Activated CD8-positive, alpha-beta T cell treated with anti-CD3 and anti-CD28 coated beads, Interleukin-2, amount 10 ng/mL, durations not matched to agents 7 days and 5 days (primary cell): ENCODE measurements at places on chromosomes 5 and 9.

GRCh38 chr5:21774801-21775200 is 1078.3 kb downstream of the CDH12 start:
- no peaks in the 10 kb centered on the region for H3K4me1 ChIP-seq
- DNase-seq, result no peak
- H3K27ac ChIP-seq, result no peak overlapping the region
- H3K4me3 ChIP-seq, result no peak overlapping the region

- no peaks in the 10 kb centered on the region for H3K36me3 ChIP-seq
- no peaks in the 10 kb centered on the region for H3K4me1 ChIP-seq
- H3K27ac ChIP-seq, result no peak overlapping the region
- no peak for DNase-seq
- no peaks in the 10 kb centered on the region for H3K27me3 ChIP-seq
- no peak overlapping the region for H3K4me3 ChIP-seq
Observed at GRCh38 chr5:166441-167372, 24.6 kb upstream of the LRRC14B start.

DNA sequence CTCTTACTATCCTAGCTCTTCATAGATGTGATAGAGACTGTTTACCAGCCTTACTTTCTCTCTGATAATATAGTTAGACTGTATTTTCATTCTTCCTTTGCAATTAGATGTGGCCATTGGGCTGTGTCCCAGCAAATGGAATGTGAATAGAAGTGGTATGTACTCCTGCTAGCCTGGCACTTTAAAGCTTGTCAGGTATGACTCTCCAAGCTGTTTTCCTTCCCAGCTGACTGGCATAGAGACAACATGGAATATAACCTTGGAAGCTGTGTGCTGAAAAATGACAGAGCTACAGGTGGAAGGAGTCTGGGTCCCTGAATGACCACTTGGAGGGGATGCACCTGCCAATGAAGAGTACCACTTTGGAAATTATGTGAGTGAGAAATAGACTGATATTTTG is 116.2 kb downstream of the DIRAS2 start:
- DNase-seq, result no peak
- H3K36me3 ChIP-seq, result no peaks in the 10 kb centered on the region

- H3K27ac ChIP-seq, result no peak overlapping the region
- no peaks in the 10 kb centered on the region for H3K36me3 ChIP-seq
- peaks cover 2% of the 10 kb centered on the region for H3K27me3 ChIP-seq
- no peak overlapping the region for H3K4me3 ChIP-seq
- no peak for DNase-seq
- no peaks in the 10 kb centered on the region for H3K4me1 ChIP-seq
Observed at GRCh38 chr9:87742813-87743428, 17.0 kb downstream of the CTSL start.

- no peak overlapping the region for H3K27ac ChIP-seq
- no peak for DNase-seq
- H3K27me3 ChIP-seq, result peaks cover 32% of the 10 kb centered on the region
- H3K4me3 ChIP-seq, result no peak overlapping the region
Observed at GRCh38 chr5:77285251-77285841, 74.9 kb downstream of the PDE8B start.

DNA sequence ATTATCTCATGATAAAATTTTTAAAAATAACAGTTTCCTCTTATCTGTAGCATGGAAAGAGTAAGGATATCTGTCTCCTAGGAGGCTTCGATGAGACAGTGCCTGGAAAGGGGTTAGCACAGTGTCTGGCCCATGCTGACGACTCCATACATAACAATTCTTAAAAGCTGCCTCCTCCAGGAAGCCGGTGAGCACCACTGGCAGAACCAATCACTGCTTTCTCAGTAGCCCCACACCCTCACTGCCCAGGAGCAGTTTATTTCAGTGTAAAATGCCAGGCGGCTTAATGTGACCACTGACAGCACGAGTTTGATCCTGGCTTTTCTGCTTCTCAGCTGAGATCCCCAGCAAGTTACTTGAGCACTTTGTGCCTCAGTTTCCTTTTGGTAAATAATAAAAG is 1.2 kb upstream of the NIPAL4 start:
- no peak overlapping the region for H3K27ac ChIP-seq
- no peak for DNase-seq
- no peak overlapping the region for H3K4me3 ChIP-seq
- peaks cover 16% of the 10 kb centered on the region for H3K4me1 ChIP-seq
- no peaks in the 10 kb centered on the region for H3K36me3 ChIP-seq

GRCh38 chr9:135695036-135695435 is 4.2 kb downstream of the SOHLH1 start:
- H3K27me3 ChIP-seq, result no peaks in the 10 kb centered on the region
- H3K36me3 ChIP-seq, result no peaks in the 10 kb centered on the region
- no peaks in the 10 kb centered on the region for H3K4me1 ChIP-seq
- no peak overlapping the region for H3K4me3 ChIP-seq
- no peak for DNase-seq

- H3K4me1 ChIP-seq, result no peaks in the 10 kb centered on the region
- H3K27me3 ChIP-seq, result no peaks in the 10 kb centered on the region
- no peak overlapping the region for H3K27ac ChIP-seq
- H3K4me3 ChIP-seq, result no peak overlapping the region
Observed at GRCh38 chr5:124677374-124678351, 68.8 kb downstream of the ZNF608 start.

DNA sequence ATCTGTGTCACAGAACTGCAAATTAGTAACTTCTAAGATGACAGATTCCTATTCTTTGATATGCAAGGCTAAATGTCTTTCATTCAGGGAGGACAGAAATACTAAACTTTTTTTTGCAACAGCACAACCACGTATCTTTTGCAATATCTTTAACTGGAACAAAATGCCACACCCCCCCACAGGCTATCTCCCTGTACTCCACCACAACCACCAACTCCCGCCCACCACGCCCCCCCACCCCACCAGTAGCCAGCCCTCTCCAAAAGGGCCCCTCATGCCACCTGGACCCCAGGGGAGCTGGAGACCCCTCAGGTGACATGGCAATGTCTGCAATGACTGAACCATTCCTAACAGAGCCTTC is 131.8 kb downstream of the ROR2 start:
- no peaks in the 10 kb centered on the region for H3K4me1 ChIP-seq
- H3K36me3 ChIP-seq, result no peaks in the 10 kb centered on the region
- no peak for DNase-seq
- no peak overlapping the region for H3K4me3 ChIP-seq
- peaks cover 9% of the 10 kb centered on the region for H3K27me3 ChIP-seq

DNA sequence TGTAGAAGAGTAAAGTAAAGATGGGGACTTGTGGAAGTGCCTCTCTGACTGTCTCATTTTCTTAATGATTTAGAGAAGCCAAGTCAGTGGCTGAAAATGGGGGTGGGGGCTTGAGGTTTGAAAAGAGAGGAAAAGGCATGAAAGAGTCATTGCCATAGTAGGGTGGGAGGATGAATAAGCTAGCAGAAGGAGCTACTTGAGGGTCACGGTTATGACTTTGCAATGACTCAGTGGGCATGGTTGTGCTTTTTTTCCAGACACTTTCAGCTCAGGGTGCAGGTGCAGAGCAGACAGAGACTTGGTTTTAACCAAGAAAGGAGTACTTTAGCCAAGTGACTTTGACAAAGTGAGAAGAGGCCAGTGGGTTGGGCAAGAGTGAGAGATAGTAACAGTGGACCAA is 117.8 kb downstream of the PTTG1 start:
- no peaks in the 10 kb centered on the region for H3K27me3 ChIP-seq
- H3K36me3 ChIP-seq, result no peaks in the 10 kb centered on the region
- H3K4me1 ChIP-seq, result no peaks in the 10 kb centered on the region
- H3K27ac ChIP-seq, result no peak overlapping the region
- H3K4me3 ChIP-seq, result no peak overlapping the region
- DNase-seq, result no peak

DNA sequence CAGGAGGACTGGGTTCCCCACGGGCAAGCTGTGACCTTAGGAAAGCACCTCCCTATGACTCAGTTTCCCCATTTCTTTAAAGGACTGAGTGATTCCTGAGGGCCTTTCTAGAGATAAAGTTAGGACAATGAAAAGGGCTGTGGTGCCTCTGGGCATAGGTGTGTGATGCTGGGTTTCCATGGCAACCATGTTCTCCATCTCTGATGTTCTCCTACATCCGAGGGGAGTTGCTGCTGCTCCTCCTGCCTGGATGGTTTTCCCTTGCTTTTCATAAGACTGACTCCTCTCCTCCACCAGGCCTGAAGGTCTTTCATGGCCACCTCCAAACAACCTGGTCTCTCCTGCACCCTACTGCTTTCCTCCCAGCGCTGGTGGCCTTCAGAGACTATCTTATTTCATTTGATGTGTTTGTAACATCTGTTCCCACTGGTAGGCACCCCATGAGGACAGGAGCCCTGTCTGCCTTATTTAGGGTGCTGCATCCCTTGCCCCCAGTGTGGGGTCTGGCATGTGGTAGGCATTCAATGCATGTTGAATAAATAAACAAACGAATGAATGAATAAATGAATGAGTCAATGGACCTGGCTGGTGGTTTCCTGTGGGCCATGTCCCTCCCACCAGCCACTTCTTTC is 112.2 kb upstream of the HAND1 start:
- no peak for DNase-seq
- H3K36me3 ChIP-seq, result no peaks in the 10 kb centered on the region
- no peak overlapping the region for H3K27ac ChIP-seq
- no peak overlapping the region for H3K4me3 ChIP-seq
- peaks cover 5% of the 10 kb centered on the region for H3K27me3 ChIP-seq

DNA sequence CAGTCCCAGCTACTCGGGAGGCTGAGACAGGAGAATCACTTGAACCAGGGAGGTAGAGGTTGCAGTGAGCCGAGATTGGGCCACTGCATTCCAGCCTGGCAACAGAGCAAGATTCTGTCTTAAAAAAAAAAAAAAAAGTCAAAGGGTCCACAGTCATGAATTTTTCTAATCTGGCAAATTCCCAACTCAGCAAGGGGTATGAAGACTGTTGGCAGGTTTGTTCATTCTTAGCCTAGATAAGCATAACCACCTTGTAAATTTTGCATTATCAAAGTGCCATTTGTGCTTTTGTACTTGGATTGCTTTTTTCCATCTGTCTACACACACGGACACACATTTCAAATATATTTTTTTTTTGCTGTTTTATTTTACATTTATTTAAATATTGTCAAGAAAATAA is 299.8 kb upstream of the NUDT12 start:
- H3K36me3 ChIP-seq, result no peaks in the 10 kb centered on the region
- no peaks in the 10 kb centered on the region for H3K27me3 ChIP-seq
- DNase-seq, result no peak
- no peak overlapping the region for H3K4me3 ChIP-seq

GRCh38 chr9:89293014-89293413 is 18.0 kb upstream of the CKS2 start:
- no peaks in the 10 kb centered on the region for H3K4me1 ChIP-seq
- H3K4me3 ChIP-seq, result no peak overlapping the region
- no peak for DNase-seq

DNA sequence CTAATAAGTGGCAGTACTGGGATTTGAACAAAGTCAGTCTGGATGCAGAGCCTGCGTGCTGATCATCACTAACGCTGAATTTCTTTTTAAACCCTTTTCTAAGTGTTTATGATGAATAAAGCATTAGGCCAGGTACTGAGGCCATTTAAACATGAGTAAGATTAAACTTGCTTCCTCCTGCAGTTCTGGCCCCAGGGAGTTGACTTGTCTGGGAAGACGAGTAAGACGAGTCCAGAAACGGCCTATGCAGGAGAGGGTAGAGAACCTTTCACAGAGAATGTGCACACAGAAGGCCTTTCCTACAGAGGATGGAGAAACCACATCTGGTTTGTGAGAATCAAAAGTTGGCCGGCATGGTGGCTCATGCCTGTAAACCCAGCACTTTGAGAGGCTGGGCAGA is 42.9 kb downstream of the SPRY4 start:
- no peaks in the 10 kb centered on the region for H3K36me3 ChIP-seq
- no peak overlapping the region for H3K27ac ChIP-seq
- H3K4me1 ChIP-seq, result no peaks in the 10 kb centered on the region
- DNase-seq, result no peak
- no peaks in the 10 kb centered on the region for H3K27me3 ChIP-seq

DNA sequence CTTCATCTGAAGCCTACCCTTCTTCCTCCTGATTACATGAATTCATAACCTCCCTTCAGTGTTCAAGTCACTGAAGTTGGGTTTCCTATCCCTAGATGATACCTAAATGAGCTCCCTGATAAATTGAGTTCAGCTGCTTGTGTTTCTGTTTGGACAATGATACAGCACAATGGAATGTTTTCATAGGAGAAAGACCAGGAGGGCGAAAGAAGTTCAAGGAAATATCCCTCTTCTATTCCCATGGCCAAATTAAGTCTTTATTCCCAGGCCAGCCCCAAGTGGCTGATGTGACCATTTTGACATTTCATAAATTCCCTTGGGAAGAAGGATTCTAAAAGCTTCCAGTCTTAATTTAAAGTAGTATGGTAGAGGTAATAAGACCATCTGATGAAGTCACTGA is 555.8 kb upstream of the CLINT1 start:
- no peak overlapping the region for H3K27ac ChIP-seq
- H3K36me3 ChIP-seq, result no peaks in the 10 kb centered on the region
- H3K4me3 ChIP-seq, result no peak overlapping the region
- DNase-seq, result no peak
- no peaks in the 10 kb centered on the region for H3K27me3 ChIP-seq

GRCh38 chr5:89282554-89283510 is 399.8 kb upstream of the MEF2C start:
- no peak overlapping the region for H3K27ac ChIP-seq
- DNase-seq, result no peak
- H3K27me3 ChIP-seq, result no peaks in the 10 kb centered on the region
- no peak overlapping the region for H3K4me3 ChIP-seq

DNA sequence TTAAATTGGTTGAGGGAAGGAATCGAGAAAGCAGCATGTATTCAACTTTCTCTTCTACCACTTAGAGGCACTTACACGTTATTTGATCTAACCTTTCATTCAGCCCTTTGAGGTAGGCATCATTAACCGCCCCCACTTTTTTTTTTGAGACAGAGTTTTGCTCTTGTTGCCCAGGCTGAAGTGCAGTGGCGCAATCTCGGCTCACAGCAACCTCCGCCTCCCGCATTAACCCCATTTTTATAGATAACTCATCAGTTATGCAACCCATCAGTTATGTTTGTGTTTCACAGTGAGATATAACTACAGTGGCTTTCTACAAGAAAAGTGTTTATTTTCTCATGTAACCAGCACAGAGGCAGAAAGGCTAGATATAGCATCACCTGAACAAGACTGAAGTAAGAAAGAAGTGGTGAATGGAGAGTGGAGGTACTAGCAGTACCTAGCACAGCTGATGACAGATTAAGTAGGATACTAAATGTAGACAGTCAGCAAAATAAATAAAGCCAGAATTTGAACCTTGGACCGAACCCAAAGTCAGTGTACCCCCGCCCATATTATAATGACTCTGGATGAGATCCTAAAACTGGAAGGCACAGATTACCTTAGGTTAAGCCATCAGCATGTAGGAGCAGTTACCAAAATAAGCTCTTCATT is 91.2 kb downstream of the PJA2 start:
- no peaks in the 10 kb centered on the region for H3K36me3 ChIP-seq
- no peak overlapping the region for H3K4me3 ChIP-seq
- no peak overlapping the region for H3K27ac ChIP-seq
- H3K27me3 ChIP-seq, result no peaks in the 10 kb centered on the region

- DNase-seq, result peak; percentile 76
- H3K4me3 ChIP-seq, result no peak overlapping the region
- peaks cover 41% of the 10 kb centered on the region for H3K27me3 ChIP-seq
- H3K27ac ChIP-seq, result peak overlapping the region; percentile 31
- H3K4me1 ChIP-seq, result peaks cover 54% of the 10 kb centered on the region
- H3K36me3 ChIP-seq, result no peaks in the 10 kb centered on the region
Observed at GRCh38 chr5:139651853-139652787, 4.0 kb downstream of the CXXC5 start.
